ENCODE measurements at places on chromosomes 12 and 14.

DNA sequence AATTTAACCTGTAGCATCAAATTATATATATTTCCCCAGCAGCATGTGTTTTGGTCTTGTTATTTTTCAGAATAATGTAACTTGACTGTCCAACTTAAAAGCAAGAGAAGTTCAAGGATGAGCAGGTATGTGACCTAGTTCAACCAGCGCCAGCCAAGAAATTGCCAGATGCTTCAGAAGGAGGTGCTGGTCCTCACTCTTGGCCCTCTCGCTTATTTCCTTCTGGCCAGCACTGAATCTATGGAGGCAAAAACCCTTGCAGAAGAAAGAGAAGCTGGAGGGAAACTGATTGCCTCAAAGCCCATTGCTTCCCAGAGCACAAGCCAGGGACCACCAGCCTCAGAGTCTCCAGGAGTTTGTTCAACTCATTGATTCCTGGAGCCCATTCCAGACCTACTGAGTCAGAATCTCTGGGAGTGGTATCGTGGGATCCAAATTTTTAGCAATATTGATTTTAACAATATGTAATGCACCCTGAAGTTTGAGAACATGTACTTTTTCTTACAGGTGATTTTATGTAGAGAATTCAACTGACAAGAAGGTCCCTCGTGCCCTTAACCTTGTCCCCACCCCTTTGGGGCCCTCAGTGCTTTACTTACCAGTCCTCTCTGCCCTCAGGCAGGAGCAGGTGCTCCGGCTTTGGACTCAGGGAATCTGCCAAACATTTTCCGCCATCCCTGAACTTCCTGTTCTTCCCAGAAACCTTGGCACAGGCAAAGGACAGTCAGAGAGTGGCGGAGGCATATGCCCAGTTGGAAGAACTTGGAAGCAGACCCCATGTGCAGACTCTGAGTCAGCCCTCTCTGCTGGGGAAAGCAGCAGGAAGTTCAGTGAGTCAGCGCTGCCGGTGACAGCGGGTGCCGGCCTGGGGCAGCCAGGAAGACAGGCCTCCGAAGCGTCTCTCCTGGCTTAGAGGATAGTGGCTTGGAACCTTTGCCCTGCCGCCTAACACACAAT lies 10.4 kb downstream of the BEST3 start:
- peak; percentile 21 for DNase-seq

DNA sequence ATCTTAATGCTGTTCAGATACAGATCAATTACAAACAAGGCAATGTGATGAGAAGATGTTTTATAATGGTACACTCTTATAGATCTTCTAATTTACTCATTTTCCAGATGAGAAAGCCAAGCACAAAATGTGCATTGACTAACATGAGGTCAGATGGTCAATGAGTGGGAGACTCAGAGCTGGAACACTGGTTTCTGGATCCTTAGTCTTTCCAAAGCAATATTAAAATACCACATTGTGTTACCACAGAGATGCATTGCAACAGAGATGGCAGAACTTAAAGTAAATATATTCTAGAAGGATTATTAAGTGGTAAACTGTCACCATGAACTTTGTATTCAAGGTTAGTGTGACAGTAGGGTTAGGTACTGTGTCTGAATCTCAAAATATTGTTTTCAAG lies 113.6 kb downstream of the SLC15A5 start:
- DNase-seq: no peak

GRCh38 chr12:117521346-117521745 lies 159.9 kb upstream of the NOS1 start:
- no peak for DNase-seq

- peak; percentile 100 for DNase-seq
Measured at GRCh38 chr12:57846577-57847319, at the start of gene CTDSP2. CTDSP2 (minus strand) TSS chr12:57846729; CDS start chr12:57846435, 294 bp downstream.

- DNase-seq: no peak
Measured at GRCh38 chr12:120481022-120481767, 11.6 kb upstream of the SRSF9 start.

DNA sequence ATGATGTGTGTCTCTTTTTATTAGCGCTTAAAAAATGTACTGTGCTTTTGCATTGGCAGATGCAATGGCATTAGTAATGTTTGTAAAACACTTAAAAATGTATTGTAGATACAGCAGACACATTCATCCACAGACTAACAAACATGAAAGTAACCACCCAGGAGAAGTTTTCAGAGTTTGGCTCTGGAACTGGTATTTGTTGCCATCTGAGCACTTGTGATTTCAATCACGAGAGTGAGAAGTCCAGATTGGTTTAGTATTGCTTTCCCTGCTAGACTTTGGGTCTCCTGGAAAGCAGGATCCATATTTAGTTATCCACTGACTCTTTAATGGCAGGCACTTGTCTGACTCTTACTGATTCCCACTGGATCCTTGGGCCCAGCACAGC lies 13.2 kb downstream of the RASSF8 start:
- no peak for DNase-seq

GRCh38 chr12:116673681-116674111 lies 64.2 kb downstream of the SPRING1 start:
- no peak for DNase-seq

GRCh38 chr14:69685716-69686115 lies 74.3 kb downstream of the SUSD6 start:
- peak; percentile 69 for DNase-seq

- DNase-seq: no peak
Measured at GRCh38 chr14:58762629-58763028, 124.9 kb downstream of the DACT1 start.

- no peak for DNase-seq
Measured at GRCh38 chr12:62350554-62350953, 90.3 kb downstream of the USP15 start.

GRCh38 chr12:1912580-1913376 lies 5.7 kb downstream of the CACNA2D4 start:
- no peak for DNase-seq

GRCh38 chr12:1080520-1081223 lies 89.6 kb downstream of the ERC1 start:
- no peak for DNase-seq

GRCh38 chr12:61870658-61871484 lies 389.3 kb upstream of the USP15 start:
- DNase-seq: no peak

DNA sequence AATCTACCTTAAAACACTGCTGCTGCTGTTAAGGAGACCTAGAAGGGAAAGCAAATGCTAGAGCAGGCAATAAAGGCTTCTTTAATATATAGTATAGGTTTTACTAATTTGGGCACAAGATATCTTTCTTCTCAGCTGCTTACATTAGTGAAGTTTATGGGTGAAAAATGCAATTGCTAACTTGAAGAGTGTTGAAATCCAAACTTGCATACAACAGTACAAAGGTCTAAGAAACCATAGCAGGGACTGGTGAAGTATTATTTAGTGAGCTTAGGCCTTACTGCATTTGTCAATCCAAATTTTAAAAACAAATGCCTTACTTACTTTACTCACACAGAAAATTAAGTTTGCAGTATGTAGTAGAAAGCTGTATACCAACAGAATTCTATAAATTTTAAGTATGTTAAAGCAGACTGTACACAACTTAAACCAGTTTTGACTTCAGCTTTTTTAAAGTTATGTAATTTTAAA lies 1.4 kb upstream of the AP4S1 start:
- no peak for DNase-seq

DNA sequence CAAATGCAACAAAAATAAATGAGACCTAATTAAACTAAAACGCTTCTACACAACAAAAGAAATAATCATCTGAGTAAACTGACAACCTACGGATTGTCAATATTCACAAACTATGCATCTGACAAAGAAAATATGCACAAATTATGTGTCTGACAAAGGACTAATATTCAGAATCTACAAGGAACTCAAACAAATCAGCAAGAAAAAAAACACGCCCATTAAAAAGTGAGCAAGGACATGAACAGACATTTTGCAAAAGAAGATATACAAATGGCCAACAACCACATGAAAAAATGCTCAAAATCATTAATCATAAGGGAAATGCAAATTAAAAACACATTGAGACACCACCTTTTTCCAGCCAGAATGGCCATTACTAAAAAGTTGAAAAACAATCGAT lies 37.0 kb downstream of the BLTP3B start:
- DNase-seq: no peak

GRCh38 chr14:34354556-34354955 lies 107.5 kb downstream of the SPTSSA start:
- no peak for DNase-seq

DNA sequence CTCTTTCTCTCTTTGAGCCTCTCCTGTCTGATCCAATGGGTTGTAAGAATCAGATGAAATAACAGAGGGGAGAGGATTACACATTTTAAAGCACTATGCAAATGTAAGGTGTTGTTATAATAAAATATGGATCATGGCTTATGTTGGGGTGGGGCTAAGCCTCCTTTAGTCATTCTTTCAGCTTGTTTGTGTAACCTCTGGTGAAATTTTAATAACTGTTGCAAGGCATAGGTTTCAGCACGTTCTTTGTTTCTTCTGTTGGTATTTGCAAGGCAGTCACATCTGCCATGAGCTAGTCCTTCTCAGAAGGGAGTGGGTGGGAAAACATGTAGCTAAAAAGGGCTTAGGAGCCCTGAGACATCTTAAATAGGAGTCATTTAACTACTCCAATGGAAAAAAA lies 74.8 kb upstream of the FRMD6 start:
- DNase-seq: no peak

GRCh38 chr14:99654235-99654985 lies 9.5 kb downstream of the HHIPL1 start:
- DNase-seq: peak; percentile 52

GRCh38 chr12:122474324-122474716 lies 26.4 kb downstream of the ZCCHC8 start:
- no peak for DNase-seq

DNA sequence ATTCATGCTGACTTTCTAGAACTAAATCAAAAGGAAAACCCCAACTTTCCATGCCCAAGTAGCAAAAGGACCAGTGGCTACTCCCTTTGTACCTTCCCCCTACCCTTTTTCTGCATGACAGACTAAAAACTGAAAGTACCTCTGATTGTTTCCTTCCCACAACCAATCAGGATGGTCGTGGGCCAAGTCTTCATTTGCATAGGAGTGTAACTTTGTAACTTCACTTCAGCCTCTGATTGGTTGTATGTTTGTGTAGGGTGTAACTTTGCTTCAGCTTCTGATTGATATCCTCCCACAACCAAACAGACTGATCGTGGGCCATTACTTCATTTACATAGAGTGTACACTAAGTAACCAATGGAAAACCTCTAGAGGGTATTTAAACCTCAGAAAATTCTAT lies 96.5 kb downstream of the DENND5B start:
- DNase-seq: no peak

GRCh38 chr12:5173511-5174011 lies 129.9 kb downstream of the KCNA5 start:
- no peak for DNase-seq

DNA sequence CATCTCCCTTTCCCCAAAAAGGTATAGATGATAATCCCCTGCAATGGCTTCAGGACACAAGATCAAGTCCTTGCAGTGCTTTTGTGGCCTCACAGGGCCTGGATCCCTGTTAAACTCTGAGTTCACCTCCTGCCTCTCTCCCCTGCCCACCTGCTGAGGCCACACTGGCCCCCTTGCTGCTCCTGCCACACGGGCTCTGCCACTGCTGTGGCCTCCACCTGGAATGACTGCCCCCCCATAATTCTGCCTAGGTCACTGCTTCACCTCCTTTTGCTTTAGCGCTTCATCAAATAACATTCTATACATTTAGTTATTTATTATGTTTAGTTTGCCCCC lies 653 bp upstream of the IFI27 start:
- no peak for DNase-seq

DNA sequence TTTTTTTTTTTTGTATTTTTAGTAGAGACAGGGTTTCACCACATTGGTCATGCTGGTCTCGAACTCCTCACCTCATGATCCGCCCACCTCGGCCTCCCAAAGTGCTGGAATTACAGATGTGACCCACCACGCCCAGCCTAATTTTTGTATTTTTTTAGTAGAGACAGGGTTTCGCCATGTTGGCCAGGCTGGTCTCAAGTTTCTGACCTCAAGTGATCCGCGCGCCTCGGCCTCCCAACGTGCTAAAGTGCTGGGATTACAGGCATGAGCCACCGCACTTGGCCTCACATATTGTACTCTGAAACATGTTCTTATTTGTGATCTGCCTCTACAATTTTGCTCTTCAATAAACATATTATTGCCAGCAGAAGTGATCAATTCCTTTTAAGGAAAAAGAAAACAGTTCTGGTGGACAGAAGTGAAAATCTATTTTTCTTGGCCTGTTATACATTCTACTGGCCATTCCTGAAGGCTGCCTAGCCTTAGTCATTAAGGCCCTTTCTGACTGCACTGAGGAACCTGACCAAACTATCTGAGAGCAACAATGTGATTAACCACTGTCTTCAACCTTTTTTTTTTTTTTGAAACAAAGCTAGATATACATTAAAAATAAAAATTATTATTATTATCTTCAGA lies 36.1 kb downstream of the SNX6 start:
- DNase-seq: no peak

DNA sequence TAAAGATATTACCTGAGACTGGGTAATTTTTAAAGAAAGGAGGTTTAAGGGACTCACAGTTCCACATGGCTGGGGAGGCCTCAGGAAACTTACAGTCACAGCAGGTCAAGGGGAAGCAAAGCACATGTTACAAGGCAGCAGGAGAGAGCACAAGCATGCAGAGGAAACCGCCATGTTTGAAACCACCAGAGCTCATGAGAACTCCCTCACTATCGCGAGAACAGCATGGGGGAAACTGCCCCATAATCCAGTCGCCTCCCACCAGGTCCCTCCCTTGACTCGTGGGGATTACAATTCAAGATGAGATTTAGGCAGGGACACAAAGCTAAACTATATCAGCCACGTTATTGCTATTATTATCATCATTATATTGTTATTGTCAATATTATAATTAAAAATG lies 138.7 kb downstream of the RIMBP2 start:
- DNase-seq: no peak

- no peak for DNase-seq
Measured at GRCh38 chr12:120102189-120103043, 14.1 kb downstream of the RAB35 start.

DNA sequence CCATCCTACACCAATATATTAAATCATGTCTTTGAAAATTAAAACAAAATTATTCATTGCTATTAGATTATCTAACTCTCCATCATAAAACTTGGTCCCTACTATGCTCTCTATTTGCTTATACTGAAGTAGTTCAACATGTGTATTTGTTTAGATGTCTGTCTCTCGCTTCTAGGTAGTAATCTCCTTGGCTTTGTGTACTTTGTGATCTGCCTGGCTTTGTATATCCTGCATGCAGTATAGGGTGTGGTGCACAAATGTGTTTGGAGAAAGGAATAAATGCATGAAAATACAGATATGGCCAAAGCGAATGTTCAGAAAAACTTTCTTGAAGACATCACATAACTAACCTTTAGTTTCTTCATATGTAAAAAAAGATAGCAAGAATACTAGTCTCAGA lies 246.6 kb upstream of the LRFN5 start:
- DNase-seq: no peak
